ENCODE measurements at places on chromosomes 3 and 15. TPM values are rescaled to one million over a fixed set of nuclear protein-coding genes. Genes with fewer than 3 reads are reported as not detected.

Gene SLC35G2
- total RNA-seq = 9.3 TPM

Gene ATP13A4
- total RNA-seq = 0.64 TPM

Gene NT5DC2
- 28.6 TPM for total RNA-seq

Gene GOLGA8T
- total RNA-seq = not detected

Gene DUOXA2
- not detected for total RNA-seq

Gene CD200R1
- 3.4 TPM for total RNA-seq

Gene UNC45A
- total RNA-seq = 59.8 TPM

Gene SERF2
- 916 TPM for total RNA-seq

- DNase-seq = no peak
Measured at GRCh38 chr15:66126031-66126441, 127.5 kb downstream of the MEGF11 start.

DNA sequence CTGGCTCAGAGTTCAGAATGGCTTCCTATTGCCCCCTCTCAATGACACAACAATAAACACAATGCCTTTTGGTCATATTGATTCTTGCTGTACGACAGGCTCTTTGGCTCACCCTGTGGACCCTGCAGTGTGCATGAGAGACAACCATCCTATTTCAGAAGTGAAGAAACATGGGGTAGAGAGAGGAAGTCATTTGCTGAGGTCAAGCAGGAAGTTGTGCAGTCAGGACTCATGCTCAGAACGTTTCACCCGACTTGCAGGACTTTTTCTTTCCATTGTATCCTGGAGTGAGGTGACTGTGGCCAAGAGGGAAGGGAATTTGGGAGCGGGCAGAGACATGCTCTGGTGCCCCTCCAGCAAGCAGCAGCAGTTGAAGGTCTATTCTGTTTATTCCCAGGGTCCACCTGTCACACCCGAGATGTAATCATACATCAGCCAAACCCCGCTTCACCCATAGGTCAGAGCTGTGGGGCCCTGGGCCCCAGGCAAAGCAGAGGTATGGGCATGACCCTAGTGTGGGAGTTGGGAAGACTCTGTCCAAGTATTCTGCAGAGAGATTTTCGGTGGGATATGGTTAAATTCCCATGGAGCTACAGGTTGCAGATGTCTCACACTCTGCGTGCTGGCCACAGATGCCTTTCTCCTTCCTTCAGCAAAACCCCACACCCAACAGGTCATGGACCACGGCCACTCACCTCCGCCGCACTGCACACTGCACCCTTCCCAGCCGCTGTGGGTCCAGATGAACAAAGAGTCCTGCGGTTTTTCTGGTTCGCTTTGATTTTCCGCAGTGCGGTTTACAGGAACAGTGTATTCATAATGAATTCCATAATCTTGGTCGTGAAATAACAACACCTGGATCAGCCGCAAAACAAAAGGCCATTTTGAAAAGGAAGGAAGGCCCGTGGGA lies 290.6 kb downstream of the ADAMTS17 start:
- no peak for DNase-seq

- no peak for DNase-seq
Measured at GRCh38 chr15:78398076-78398825, 39.8 kb upstream of the IREB2 start.

- no peak for DNase-seq
Measured at GRCh38 chr3:13420045-13420830, at the start of gene NUP210. NUP210 (minus strand) TSS chr3:13420322; CDS start chr3:13420226, 96 bp downstream.

DNA sequence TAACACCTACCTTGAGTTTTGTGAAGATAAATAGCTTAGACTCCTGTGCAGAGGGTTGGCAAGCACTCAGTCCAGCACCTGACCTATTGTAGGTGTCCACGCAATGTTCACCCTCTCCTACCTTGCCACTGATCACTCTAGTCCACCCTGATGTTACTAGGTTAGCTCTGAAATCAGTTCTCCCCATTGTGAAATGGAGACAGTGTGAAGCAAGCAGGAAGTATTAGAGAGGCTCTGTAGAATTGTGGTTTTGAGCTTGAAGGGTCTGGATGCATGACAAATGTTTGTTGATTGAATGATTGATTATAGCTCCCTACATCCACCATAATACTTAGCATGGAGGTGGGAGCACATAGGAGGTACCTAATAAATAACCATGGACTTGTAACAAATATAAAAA lies 199.7 kb downstream of the RPLP1 start:
- no peak for DNase-seq

DNA sequence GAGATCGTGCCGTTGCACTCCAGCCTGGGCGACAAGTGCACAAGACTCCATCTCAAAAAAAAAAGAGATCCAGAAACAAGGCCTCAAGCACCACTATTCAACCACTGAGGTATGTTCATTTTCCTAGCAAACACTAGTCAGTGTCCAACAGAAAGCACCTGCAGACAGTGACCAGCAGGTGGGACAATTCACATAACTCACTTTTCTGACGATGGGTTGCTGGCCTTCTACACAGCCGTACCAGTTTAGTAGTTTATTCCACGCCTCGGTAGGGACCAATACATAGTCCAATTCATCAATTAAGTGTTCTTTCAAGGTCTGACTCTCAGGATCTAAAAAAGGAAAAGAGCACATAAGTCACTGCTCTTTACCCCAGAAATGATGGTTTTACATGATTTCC lies 12.4 kb downstream of the USP4 start:
- DNase-seq = no peak

- DNase-seq = no peak
Measured at GRCh38 chr3:192543163-192543562, 184.2 kb downstream of the FGF12 start.

GRCh38 chr3:45153658-45154437 lies 7.7 kb upstream of the CDCP1 start:
- DNase-seq = no peak

DNA sequence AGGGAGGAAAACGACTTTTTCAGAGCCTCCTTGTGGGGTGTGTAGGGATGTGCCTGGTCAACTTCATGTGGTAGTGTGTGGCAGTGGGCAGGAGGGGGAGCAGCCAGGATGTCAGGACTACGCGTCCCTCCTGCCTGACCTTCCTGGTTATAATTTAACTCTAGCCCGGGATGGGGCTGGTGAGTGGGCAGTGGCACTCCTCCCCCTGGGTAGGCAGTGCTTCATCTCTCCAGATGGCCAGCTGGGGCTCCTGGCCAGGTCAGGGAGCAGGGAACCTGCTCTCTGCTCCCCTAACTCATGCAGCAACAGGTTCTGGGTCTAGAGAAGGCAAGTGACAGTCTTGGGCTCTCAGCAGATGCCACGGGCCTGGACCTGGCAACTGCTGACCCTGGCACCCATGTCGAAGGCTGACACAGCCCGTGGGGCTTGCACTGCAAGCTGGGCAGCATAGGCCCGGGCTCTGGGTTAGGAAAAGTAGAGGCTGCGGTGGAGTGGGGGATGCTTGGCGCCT lies 2.6 kb downstream of the ITIH4 start:
- no peak for DNase-seq

- no peak for DNase-seq
Measured at GRCh38 chr15:100439514-100439913, 89.2 kb downstream of the CERS3 start.

DNA sequence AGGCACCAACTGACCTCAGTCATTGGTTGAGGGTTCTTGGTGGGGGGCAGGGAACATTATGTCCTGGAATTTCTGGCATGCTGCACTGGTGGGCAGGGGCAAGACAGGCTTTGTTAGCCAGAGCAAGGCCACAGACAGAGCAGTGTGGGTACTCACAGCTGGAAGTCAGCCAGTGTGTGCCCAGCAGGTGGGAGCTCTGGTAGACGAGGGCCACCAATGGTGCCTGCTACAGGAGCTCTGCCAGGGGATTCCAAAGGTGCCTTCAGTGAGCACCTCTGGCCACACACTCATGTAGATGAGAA lies 31.3 kb downstream of the CYP8B1 start:
- no peak for DNase-seq

GRCh38 chr3:69288161-69288895 lies 97.6 kb downstream of the FRMD4B start:
- DNase-seq = no peak

DNA sequence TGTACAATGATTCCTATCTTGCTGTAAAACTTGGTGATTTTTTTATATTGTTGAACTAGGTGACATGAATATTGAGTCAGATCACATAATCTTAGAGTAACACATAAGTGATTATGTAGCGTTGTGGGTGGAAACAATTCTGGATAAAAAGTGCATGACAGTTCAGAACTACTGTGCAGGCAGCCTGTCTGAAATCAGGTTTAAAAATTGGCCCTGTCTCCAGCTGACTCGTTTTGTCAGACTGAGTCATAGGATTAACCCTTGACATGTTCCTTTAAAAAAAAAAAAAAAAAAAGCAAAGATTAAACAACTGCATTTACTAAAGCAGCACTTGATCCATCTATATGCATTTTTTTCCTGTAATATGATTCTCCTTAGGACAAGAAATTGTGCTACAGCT lies 160.0 kb upstream of the CGNL1 start:
- DNase-seq = no peak

- no peak for DNase-seq
Measured at GRCh38 chr15:65576664-65577063, 34.3 kb downstream of the INTS14 start.

DNA sequence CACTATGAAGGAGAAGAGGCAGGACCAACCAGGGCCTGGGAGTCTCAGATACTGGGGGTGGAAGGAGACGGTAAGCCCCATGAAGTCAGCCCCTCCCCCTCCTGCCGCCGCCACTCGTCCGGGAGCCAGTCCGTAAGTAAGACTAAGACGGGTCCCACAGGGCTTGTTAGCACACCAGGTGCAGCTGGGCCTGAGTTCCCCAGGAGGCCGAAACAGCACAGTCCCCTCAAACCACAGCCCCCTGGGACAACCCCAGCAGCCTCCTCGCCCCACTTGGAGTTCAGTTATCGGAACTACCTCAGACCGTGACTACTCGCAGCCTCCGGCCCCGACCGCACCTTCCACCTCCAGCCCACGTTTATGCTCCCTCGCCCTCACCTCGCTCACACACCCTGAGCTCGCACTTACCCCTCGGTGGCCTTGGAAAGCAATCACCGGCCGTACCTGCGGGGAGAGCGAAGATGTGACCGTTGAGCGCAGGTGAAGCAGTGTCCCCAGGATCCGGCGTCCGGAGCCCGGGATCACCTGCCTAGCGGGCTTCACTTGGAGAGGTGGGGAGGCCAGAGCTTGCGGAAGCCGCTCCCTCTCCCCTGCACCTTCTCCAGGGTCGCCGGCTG lies 557 bp downstream of the ELL3 start:
- no peak for DNase-seq

DNA sequence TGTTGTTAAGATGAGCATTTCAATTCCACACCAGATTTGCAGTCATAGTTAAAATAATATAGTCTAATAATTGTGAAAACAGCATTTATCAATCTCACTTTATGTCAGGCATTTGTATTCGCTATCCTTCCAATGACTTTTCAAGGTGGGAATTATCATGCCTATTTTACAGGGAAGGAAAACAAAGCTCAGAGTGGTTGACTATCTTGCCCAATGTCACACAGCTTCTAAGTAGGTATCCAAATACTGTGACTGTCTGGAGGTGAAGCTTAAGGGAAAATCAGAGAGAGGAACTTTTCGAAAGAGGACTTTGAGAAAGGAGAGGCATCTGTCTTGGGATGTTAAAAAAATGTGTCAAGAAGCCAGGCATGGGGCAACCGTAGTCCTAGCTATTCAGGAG lies 443.1 kb downstream of the FOXP1 start:
- DNase-seq = no peak

DNA sequence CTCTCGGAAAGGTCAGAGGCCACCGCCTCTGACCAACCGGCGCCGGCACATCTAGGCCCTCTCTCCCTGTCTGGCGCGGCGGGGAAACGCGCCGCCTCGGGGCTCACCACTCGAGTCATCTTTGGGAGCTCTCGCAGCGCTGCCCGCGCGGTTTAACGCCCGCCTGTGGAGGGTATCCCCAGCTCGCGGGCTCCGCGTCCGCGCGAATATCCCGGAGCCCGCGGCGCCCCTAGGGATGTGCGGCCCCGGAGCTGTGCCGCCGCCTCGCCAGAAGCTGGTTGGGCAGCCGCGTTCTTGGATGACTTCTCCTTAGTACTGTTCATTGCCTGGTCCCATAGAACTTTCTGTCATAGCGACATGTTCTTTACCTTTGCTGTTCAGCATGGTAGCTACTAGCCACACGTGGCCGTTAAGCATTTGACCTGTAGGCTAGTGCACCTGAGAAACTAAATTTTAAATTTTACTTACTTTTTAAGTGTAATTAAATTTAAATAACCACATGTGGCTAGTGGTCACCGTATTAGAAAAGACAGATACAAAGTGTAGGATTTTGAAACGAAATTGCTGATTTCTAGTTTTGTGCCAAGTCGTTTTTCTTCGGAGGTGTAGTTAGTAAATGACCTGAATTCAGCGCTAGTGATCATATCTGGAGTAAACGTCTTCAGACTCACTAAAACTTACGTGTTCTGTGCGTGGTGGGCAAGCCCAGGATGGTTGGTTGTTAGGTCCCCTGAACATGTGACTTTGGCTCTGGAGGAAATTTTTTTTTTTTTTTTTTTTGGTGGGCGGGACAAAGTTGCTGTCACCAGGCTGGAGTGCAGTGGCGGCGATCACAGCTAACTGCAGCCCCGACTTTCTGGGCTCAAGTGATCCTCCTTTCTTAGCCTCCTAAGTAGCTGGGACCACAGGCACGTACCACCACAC lies 835 bp downstream of the ARIH2 start:
- DNase-seq = no peak

- no peak for DNase-seq
Measured at GRCh38 chr3:159082519-159082918, 280.7 kb downstream of the MFSD1 start.

- DNase-seq = no peak
Measured at GRCh38 chr3:36482256-36482655, 102.0 kb downstream of the STAC start.

DNA sequence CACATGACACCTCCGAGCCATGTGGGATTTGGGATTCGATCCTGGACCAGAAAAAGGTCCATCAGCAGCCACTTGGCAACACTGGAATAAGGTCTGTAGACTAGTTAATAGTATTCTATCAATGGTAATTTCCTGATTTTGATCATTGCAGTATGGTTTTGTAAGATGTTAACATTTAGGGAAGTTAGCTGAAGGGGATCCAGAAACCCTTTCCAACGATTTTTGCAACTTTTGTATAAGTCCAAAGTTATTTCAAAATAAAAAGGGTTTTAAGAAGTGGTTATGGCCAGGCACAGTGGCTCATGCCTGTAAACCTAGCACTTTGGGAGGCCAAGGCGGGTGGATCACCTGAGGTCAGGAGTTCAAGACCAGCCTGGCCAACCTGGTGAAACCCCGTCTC lies 10.2 kb downstream of the BDH1 start:
- no peak for DNase-seq

DNA sequence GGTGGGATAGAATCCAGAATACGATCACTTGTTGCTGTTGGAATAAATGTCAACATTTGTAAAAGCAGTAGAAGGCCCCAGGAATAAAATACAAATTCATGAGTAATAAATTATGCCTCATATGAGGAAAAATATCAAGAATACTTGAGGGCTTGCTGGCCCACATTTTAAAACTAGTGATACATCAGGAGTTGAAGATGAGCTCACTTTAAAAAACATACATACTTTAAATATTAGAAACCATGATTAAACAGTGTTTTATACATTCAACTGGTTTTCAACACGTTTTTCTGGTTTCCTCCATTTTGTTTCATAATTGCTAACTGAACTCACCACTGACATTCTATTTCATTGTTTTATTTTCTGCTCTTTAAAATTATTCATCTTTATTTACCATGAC lies 141.4 kb downstream of the TFG start:
- DNase-seq = no peak
